ENCODE measurements at places on chromosomes 2 and 18.

DNA sequence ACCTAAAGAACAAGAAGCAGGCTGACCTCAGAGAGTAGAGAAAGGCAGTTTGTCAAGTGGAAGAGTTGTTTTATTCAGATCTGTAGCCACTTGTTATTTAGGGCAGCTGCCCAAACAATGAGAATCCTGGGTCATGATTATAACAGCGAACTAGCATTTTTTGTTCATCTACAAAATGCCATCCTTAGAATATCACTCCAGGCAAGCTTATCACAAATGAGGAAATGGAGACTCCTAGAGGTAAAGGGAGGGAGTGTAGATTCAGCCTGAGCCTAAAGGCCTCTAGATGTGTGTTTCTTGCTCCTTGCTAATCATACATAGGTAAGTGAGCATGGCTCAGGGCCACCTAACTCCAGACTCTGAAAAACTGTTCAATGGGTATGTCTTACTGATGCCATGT is 126.1 kb downstream of the HNMT start:
- no peak overlapping the region for H3K27ac ChIP-seq
- no peaks in the 10 kb centered on the region for H3K36me3 ChIP-seq
- no peak overlapping the region for H3K4me3 ChIP-seq

- no peak overlapping the region for H3K27ac ChIP-seq
- no peak for DNase-seq
- peaks cover 3% of the 10 kb centered on the region for H3K4me1 ChIP-seq
- no peak overlapping the region for H3K4me3 ChIP-seq
These were observed 84.2 kb upstream of the ID2 start for GRCh38 chr2:8597559-8598225.

DNA sequence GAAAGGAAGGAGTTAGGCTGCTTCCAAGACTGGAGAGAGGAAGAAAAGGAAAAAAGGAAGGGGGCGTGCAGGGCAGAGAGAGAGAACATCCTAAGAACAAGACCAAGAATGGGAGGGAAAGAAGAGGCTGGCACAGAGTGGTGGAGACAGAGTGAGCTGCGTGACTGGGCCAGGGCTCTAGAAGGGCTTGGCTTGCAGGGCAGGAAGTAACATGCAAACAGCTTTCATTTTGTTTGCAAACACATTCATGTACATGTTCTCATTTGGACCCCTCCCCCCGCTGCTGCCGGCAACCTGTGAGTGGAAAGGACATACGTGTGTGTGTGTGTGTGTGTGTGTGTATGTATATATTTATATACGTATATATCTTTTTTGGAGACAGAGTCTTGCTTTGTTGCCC is 46.8 kb upstream of the DNMT3A start:
- DNase-seq, result no peak
- no peaks in the 10 kb centered on the region for H3K4me1 ChIP-seq
- H3K36me3 ChIP-seq, result no peaks in the 10 kb centered on the region
- H3K4me3 ChIP-seq, result no peak overlapping the region
- H3K27me3 ChIP-seq, result no peaks in the 10 kb centered on the region
- H3K27ac ChIP-seq, result no peak overlapping the region

GRCh38 chr18:9731380-9731779 is 23.3 kb downstream of the RAB31 start:
- H3K36me3 ChIP-seq, result no peaks in the 10 kb centered on the region
- H3K27ac ChIP-seq, result no peak overlapping the region
- DNase-seq, result no peak
- no peaks in the 10 kb centered on the region for H3K27me3 ChIP-seq
- no peak overlapping the region for H3K4me3 ChIP-seq
- H3K4me1 ChIP-seq, result no peaks in the 10 kb centered on the region

- H3K36me3 ChIP-seq, result no peaks in the 10 kb centered on the region
- H3K27ac ChIP-seq, result no peak overlapping the region
- H3K4me1 ChIP-seq, result peaks cover 55% of the 10 kb centered on the region
- H3K27me3 ChIP-seq, result no peaks in the 10 kb centered on the region
- H3K4me3 ChIP-seq, result no peak overlapping the region
These were observed 34.3 kb downstream of the ZAP70 start for GRCh38 chr2:97747716-97748115.
